Activated CD4-positive, alpha-beta T cell treated with anti-CD3 and anti-CD28 coated beads for 24 hours (primary cell): ENCODE measurements at places on chromosomes 16 and 17.

DNA sequence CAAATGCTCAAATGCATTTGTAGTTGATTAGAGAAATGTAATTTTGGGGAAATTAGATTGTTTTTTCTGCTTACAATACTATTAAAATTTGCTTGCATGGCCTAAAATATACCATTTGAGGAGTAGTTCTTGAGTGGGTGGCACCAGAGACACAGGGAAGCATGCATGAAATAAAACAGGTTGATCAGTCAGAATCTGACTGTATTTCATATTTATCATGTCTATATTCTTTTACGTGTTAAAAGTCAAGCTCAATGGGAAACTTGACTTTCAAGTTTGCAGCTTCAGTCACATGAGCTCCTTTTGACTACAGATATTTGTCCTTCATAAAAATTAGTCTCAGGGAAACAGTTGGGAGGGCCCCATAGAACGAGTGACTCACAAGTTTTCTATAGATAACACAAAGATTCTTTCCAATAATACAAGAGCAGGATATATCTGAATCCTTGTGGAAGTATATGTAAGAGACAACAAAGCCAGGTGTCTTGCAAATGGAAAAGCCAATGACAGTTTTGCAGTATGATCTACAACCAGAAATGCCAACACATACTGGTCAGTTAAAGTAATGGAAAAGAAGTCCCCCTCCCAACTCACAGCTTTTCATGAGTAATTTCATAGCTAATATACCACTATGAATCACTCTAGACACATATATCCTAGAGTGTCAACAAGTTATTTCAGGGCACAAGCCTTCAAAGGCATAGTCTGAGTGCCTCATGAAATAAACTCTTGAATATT is 42.2 kb upstream of the CORO6 start:
- DNase-seq, result no peak

DNA sequence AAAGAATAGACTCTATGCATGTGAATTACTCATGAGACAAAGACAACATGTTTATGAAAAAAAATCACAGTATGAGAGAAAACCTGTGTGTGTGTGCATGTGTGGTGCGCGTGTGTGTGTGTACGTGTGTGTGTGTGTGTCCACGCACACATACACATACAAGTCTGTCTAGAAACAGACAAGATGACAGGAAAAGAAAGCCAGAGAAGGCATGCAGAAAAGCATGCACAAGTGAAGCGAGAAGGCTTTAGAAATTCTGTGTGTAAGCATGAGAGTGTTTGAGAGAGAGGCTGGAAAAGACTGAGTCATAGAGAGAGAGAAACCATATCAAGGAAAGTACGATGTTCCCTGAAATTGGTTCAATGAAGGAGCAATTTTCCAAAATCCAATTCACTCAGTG is 566.4 kb upstream of the C16orf82 start:
- DNase-seq, result no peak

- no peak for DNase-seq
Measured at GRCh38 chr17:56424543-56425044, 168.9 kb upstream of the NOG start.

GRCh38 chr16:9436175-9436574 is 344.7 kb downstream of the HAPSTR1 start:
- no peak for DNase-seq

DNA sequence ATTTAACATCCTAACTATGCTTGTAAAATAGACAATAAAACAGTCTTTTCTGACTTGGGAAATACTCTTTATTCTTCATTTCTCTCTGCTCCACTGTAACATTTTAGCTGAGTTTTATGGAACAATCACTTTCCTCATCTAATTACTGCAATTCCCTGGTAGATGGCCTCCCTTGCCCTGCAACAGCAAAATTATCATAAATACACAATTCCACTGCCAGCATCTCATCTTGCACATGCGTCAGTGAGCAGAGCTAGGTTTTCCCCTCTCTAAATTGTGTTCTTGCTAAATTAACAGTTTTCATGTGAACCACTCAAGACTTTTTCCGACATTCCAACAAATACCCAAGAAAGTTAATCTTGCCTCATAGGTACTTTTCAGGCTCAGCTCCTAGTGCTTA is 920.9 kb upstream of the GOT2 start:
- no peak for DNase-seq

GRCh38 chr17:28225271-28225670 is 93.7 kb upstream of the TMEM97 start:
- no peak for DNase-seq

GRCh38 chr17:54494721-54495715 is 405.6 kb upstream of the TOM1L1 start:
- DNase-seq, result no peak

DNA sequence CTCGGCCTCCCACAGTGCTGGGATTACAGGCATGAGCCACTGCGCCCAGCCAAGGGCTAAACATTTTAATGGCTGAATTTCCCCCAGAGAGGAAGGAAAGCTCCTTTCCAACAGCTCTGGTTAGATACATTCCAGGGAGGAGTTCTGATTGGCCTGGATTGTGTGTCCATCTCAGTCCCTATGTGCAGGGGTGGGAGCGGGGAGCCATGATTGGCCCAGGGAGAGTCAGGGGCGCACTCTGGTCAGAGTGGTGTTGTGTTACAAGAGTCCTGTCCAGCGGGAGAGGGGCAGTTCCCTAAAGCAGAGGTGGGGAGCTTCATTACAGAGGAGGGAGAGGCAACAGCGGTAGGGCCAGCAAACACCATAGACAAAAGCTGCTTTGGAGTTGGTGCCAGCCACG is 75.0 kb downstream of the RAP1GAP2 start:
- no peak for DNase-seq

DNA sequence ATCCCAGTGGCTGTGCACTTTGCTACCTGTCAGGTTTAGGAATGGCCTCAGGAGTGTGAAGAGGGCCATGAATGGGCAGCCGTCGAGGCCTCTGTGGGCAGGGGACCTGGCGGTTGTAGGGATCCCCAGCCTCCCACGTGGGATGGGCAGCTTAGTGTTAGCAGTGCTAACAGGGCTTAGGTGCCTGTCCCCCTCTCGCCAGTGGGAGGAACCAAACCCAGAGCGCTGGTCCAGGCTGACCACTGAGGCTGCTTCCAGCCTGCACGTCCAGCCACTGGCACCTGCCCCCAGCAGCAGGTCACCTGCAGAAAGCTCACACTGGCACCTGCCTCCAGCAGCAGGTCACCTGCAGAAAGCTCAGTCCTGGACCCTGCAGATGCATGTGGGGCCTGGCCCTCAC is 162.2 kb upstream of the CIBAR2 start:
- DNase-seq, result no peak

GRCh38 chr17:39166437-39167335 is 725 bp upstream of the ARL5C start:
- no peak for DNase-seq

DNA sequence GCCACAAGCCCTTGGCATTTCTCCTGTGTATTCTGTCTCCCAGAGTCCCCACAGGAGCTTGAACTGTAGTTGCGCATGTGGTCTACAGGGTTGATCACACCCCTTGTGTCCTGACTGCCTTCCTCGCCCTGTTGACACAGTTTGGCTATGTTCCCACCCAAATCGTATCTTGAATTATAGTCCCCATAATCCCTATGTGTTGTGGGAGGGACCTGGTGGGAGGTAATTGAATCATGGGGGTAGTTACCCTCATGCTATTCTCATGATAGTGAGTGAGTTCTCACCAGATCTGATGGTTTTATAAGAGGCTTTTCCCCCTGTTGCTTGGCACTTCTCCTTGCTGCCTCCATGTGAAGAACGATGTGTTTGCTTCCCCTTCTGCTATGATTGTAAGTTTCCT is 21.2 kb downstream of the ADAD2 start:
- DNase-seq, result no peak

DNA sequence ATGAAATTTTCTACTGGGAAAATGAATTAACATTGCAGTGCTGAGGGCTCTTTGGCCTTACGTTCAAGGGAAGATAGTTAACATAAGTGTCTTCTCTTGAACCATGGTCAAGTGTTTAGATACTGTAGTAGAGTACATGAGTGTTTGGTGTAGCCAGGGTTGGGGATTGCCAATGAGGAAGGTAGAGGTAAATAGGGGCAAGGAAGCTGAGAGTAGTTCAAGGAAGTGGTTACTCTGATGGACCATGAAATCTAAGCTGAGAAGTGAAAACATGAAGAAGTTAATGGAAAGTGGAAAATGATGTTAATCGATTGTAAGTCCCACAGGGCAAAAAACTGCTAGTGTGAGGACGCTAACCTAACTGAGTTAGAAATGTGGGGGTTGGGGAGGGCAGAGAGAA is 249.6 kb upstream of the AXIN2 start:
- no peak for DNase-seq

DNA sequence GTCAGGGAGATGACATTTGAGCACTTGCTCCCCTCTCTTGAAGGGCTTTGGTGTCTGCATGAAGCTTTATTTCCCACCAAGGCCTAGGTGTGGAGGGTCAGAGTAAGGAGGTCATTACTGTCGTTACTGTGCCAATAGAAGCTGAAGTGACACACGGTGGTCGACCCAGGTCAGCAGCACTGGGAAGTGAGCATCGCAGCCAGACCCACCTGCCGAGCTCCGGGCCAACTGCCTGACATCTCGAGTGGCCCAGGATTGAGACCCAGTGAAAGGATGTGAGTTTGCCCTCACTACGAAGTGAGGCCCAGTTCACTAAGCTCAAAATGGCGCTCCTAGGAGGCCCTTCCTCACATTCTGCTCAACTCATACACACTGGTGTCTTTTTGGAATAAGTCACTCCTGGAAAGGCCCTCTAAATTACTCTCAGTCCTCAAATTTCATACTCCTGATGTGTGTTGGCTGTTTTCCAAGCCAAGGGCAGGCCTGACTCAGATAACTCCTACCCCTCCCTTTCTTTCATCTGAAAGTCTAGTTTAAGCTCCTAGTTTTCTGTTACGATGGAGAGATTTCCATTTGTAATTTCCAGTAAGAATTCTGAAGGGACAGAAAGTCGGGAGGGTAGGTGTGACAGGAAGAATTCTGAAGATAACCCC is 200.4 kb downstream of the LGALS9B start:
- no peak for DNase-seq

DNA sequence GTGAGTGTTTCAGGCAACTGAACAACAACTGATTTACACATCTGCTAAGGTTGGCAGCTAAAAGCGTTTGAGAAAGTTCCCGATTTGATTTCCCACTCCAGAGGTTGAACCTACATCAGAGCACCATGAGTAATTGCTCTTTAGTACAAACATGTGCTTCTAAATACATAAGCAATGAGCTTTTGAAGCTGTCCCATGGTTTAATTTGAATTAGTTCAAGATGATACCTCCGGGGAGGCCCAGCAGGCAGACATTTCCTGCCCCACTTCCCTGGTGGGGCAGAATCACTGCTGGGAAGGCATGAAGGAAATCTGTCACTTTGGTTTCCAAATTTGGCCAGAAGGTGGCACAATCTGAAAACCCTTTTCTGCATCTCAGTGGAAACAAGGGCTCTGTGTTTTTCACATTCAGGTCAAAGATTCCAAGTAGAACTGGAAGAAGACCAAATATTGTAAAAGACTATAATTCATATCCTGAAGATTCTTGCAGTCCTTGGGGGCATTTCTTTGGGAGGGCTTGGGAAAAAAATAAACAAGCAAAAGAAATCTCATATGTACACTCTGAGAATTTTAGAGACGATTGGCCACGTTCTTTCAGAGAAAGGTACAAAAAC is 176.2 kb upstream of the FAM20A start:
- DNase-seq, result no peak

DNA sequence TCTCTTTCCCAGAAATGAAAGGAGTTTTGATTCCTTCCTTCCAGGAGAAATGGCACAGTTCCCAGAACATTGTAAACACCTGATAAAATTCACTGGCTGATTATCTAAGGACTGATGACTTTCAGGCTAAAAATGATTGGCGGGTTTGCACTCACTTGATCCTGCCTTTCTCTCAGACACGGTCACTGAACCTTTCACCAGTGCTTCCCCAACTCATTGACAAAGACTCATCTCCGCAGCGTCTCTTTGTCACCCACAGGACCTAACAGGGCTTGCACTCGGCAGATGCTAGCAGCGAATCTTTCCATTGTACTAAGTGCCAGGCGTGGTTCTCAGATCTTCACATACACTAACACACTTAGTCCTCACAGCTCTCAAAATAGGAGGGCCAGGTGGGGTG is 7.3 kb upstream of the DHRS7C start:
- DNase-seq, result no peak

- no peak for DNase-seq
Measured at GRCh38 chr16:11105038-11105903, 150.7 kb downstream of the SOCS1 start.
